Cerebellar cortex (tissue), 1 donor: ENCODE measurements at places on chromosomes 11 and 22.

DNA sequence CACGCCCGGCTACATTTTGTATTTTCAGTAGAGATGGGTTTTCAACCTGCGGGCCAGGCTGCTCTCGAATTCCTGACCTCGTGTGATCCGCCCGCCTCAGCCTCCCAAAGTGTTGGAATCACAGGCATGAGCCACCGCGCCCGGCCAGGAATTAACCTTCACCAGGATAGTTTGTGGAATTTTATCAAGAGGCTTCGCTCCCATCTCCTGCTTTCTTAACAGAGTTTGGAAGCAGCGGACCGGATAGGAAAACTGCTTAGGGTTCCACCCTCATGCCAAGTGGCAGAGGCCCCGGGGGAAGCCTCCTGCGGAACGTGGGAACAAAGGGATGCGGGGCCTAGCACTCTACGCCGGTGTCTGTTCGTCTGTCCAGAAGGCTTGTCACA, 229.9 kb downstream of the ST3GAL4 start:
- no peak for DNase-seq

DNA sequence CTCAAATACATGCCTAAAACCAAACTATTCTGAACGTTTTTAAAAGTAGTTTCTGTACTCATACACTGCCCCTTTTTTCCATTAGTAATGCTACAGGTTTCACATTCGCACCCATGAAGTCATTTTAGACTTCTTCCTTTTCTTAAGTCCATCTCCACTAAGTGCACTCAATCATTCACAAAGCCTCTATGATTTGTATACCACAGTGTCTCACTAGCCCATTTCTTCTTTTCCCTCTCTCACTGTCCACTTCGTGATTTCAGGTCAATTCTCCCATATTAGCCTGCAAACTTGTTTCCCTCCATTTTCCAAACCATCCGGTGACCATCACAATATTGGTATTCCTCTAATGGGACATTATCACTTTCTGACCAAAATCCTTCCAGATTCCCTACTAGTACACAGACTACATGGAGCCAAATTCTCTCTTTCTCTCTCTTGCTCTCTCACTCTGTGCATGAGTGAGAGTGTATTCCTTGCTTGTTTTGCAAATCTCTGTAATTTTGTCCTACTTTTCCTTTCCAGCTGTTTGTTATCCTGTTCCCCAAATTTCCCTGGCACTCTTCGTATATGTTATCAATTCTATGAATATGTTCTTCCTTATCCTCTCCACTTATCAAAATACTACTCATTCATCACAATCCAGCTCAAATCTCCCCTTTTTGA, 3.4 kb upstream of the ZC3H12C start:
- DNase-seq, result no peak

GRCh38 chr11:108873941-108874340, 209.1 kb downstream of the DDX10 start:
- DNase-seq, result no peak

- no peak for DNase-seq
Measured at GRCh38 chr22:49260681-49261580, 566.7 kb downstream of the BRD1 start.

GRCh38 chr11:35662061-35662648, 420 bp upstream of the TRIM44 start:
- peak; percentile 91 for DNase-seq

DNA sequence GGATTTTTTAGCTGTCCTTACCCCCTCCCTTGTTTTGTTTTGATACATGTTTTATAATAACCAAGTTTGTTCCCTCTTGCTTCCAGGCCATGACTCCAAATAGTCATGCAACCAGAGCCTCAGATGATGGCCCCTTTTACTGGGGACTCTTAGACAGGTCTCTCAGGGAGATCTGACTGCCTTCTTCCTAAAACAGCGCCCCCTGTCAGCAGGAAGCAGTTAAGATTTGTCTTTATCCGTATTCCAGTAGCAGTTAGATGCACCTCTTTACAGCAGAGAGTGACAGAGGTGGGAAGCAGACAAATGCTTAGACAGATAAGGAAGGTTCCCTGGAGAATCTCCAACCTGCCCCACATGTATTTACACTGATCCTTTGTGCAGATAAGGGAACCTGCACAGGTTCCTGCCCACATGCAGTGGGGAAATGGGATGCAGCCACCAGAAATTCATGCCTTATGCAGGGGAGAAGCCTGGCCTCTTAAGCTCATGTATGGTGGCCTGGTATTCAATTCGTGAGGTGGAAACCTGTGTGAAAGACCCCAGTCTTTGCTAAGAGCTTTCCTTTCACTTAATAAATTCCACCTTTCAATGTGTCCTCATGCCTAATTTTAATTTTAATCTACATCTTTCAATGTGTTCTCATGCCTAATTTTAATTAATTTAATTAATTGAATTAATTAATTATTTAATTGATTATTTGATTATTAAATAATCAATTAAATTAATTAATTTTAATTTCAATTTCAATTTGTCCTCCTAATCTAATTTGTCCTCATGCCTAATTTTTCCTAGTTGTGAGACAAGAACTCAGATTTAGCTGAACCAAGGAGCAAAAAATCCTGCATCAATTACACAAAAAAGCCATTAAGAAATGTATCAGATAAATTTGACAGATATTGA, 11.5 kb upstream of the GLYAT start:
- no peak for DNase-seq
